ENCODE measurements at places on chromosomes 16 and 17. TPM values are rescaled to one million over a fixed set of nuclear protein-coding genes. Genes with fewer than 3 reads are reported as not detected.

Gene APOBR
- 3.2 TPM for total RNA-seq

Gene MFSD6L
- total RNA-seq = 0.10 TPM

Gene HIGD1B
- total RNA-seq = not detected

Gene CYBC1
- total RNA-seq = 256 TPM

Gene ADAD2
- 0.43 TPM for total RNA-seq

Gene P2RX5
- 46.5 TPM for total RNA-seq

Gene CDRT15
- not detected for total RNA-seq

Gene RAB37
- 18.1 TPM for total RNA-seq

- no peak for DNase-seq
These were observed 16.8 kb upstream of the SUPT4H1 start for GRCh38 chr17:58368860-58369213.

DNA sequence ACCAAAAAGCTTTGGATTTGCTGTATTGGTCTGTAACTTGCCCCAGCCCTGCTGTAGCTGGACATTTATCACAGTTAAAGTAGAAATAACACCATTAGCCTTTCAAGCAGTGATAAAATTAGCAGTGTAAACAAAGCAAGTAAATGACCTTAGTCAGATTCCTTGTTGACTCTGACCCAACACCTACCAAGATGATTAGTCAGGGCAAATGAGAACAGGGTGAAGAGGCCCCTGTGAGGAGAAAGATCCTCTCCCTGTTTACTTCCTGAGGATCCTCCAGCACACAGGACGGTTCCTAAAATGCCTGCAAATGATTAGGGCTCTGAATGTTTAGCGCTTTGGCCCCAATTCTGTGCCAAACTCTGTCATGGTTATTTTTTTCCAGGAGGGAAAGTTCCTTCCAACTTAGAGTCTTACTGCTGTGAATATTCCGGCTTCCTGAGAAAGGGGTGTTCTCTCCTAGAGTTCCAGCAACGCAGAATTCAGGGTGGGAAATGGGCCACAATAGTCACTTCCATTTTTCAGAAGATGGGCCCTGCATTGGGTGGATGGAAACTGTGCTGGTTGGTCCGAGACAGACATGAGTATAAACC, 259.0 kb upstream of the MYOCD start:
- DNase-seq = no peak

DNA sequence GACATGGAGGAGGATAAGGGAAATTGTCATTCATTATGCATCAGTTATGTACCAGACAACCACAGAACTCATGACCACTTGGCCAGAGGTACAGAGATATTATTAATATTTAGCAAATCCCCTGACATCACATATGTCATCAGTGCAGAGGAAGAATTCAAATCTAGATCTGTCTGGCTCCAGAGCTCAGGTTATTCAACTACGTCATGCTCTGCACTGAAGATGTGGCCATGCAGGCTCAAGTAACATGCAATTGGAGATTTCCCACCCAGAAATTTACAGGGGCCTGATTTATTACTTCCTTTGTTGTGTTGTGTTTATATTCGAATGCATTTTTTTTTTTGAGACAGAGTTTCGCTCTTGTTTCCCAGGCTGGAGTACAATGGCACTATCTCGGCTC, 224.3 kb downstream of the HS3ST4 start:
- no peak for DNase-seq

- no peak for DNase-seq
These were observed 3.1 kb downstream of the C17orf50 start for GRCh38 chr17:35763767-35764122.

DNA sequence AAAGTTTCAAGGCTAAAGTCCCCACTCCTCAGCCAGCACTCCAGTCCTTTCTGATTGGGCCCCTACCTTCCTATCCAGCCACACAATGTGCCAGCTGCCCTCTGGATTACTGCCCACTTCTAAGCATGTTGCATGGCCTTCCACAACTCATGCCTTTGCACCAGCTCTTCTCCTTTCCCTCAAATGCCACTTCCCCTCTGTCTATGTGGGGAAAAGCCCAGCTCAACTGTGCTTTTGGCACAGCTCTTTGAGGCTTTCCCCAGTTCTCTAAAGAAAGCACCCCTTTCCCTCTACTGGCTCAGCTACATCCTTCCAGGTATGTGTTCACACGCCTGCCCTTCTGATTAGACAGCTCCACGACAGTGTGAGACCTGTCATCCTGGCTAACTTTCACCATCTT, 18.5 kb downstream of the GTF3C1 start:
- DNase-seq = no peak

GRCh38 chr17:80586846-80587228, 42.2 kb downstream of the RPTOR start:
- DNase-seq = no peak

- DNase-seq = peak; percentile 53
These were observed 34.0 kb downstream of the NEUROD2 start for GRCh38 chr17:39573447-39574298.

DNA sequence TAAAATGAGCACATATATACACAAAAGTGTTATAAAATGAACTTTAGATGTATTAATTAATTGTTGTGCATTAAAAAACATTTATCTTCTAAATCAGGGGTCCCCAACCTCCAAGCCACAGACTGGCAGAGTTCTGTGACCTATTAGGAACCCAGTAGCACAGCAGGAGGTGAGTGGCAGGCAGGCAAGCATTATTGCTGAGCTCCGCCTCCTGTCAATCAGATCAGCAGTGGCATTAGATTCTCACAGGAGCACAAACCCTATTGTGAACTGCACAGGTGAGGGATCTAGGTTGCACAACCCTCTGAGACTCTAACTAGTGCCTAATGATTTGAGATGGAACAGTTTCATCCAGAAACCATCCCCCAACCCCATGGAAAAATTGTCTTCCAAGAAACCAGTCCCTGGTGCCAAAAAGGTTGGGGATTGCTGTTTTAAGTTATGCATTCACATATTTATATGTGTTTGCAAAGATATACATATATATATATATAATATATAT, 583.7 kb downstream of the KCNJ2 start:
- DNase-seq = no peak

- DNase-seq = no peak
These were observed 53.2 kb downstream of the CDYL2 start for GRCh38 chr16:80751167-80751566.

- DNase-seq = no peak
These were observed at the start of gene MMD for GRCh38 chr17:55421179-55421934. MMD (minus strand) TSS chr17:55421835; CDS start chr17:55421695, 140 bp downstream.

DNA sequence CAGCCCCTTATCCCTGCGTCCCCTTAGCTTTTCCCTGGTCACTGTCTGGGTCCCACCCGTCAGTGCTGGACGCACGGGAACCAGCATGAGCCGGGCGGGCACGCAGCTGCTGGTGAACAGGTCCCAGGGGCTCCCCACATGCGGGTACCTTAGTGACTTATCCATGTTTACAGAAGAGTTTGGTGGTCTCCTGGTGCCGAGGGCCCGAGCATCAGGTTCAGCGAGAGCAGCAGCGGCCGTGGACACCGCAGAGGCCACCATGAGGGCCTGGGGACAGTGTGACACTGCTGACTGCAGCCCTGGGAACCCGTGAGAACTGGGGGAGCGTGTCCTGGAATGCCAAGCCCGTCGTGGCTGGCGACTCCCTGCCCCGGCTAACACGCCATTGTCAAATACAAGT, 6.5 kb downstream of the CD7 start:
- DNase-seq = no peak

DNA sequence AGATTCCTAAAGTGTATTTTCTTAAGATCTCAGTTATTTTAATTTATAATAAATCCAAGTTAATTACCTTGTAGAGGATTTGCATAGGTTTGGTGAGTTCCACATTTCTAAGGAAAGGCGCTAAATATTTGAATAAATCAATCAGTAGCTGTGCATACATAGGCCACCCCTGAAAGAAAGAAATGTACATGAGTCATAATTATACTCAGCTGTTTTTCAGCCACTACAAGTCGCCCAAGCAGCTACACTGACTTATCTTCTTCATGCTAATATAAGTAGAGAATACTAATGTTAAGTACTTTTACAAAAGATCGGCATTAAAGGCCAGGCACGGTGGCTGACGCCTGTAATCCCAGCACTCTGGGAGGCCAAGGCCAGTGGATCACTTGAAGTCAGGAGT, 14.9 kb downstream of the SETD6 start:
- DNase-seq = no peak

DNA sequence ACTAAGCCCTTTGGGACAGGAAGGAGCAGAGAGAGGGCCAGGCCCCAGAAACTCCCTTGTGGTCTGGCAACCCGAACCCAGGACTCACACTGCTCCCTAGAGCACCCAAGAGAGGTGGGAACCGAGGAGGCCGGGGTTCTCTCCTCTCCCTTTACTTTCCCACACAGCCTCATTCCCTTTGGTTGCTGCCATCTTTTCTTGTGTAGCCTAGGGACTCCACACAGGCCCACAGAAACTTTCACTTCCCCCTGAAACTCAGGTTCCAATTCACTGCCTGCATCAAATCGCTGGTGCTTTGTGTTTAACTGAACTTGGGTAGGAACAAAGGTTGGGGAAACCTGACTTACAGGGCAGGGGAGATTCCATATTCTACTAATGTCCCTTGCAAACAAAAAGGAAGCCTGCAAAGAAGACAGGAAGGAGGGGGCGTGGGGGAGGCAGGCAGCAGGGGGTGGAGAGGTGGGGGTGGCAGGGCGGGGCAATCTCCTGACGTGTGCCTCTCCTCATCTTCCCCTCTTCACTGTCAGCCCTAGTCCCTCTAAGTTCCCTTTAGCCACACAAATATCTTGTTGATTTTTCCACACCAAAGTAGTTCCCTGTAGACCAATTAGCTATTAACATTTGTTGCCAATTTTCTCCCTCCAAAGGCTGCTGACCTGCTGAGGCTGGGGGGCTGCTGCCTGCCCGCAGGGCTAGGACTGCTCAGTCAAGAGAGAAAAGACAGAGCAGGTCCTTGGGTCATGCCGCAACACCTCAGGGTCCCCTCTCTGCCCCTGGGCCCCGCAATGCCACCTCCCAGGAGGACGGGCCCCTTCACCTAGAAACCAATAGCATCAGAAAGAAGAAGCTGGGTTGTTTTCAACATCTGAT, 8.0 kb downstream of the ST3GAL2 start:
- peak; percentile 50 for DNase-seq

DNA sequence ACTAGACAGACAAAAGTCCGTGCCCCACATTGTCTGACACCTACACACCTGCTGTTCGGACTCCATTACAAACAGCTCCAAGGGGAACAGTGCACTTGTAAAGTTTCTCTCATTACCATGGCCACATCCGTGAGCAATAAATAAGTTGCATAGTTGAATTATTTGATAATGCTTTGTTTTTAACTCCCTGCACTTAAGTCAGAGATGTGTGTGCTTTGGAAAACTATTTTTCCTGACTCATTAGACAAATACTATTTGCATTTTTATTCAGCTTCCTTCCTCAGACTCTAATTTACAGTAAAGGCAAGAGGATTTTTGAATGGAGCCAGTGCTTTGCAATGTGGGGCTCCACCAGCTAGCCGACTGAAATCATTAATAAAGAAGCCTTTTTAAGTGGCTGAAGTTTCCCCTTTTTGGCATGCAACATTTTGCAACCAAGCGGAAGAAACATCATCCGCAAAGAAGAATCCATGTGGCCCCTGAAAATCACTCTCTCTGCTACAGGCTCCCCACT, 6.5 kb upstream of the CCL2 start:
- no peak for DNase-seq

All from activated T-cell treated with anti-CD3 and anti-CD28 coated beads, Interleukin-2, amount 50 U/mL, for 72 hours (primary cell).